Mesenteric fat pad (tissue), 1 donor: ENCODE measurements at places on chromosomes 3 and 15. TPM values are rescaled to one million over a fixed set of nuclear protein-coding genes. Genes with fewer than 3 reads are reported as not detected.

Gene CHRD
- 11.3 TPM for total RNA-seq

- no peak for DNase-seq
Observed at GRCh38 chr3:40414270-40414669, 27.3 kb downstream of the ENTPD3 start.

GRCh38 chr3:50242851-50243542 is 7.0 kb downstream of the GNAI2 start:
- no peak for DNase-seq

DNA sequence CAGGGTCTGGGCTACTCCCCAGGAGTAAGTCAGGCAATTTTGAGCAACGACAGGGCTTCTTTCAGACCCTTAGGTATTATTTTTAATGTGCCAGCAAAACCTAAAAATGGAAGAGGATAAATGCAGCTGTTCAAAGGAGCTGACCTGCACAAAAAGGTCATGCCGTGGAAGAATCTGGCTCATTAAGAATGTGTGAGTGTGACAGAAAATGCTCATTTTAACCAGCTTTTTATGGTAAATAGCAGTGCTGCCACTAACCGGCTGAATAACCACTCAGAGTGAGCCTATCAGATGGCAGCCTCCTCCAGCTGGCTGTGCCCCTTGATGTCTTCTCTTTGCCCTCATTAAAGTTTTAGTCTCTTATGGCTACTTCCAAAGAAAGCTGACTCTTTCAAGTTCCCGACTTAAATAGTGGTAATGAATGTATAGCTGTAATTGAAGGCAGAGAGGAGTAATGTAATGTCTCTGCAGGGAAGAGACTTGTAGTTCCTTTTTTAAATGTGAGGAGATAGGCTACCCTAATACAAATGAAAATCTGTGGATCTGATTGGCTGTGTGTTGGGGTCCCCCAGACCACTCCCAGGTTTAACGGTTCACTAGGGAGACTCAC is 9.5 kb upstream of the FSTL1 start:
- no peak for DNase-seq

- no peak for DNase-seq
Observed at GRCh38 chr3:142210608-142211007, 14.8 kb downstream of the GK5 start.
